ENCODE measurements at places on chromosomes 5 and 9. TPM values are rescaled to one million over a fixed set of nuclear protein-coding genes. Genes with fewer than 3 reads are reported as not detected.

Gene NDUFS4
- 59.3 TPM for total RNA-seq

Gene CD274
- total RNA-seq: 17.6 TPM

Gene OR1J2
- total RNA-seq: not detected

DNA sequence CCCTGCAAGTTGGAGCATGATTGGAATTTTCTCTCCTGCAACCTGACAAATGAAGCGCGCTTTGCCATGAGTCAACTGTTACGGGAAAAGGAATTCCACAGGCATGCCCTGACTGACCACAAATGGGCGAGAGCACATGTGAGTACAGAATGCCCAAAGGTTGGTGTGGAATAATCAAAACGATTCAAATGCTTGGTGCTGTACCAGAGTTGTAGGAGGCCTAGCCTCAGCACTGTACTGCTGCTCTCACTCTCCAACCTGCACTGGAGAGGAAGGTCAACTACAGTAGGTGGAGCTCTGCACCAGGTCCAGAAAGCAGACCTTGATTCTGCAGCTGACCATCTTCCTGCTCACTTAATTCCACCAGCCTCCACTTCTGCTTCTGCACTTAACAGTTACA lies 406.9 kb upstream of the ACTBL2 start:
- DNase-seq: no peak

GRCh38 chr9:89880721-89881120 lies 275.9 kb downstream of the GADD45G start:
- no peak for DNase-seq

GRCh38 chr5:135822286-135822685 lies 12.2 kb upstream of the SLC25A48 start:
- DNase-seq: no peak

- no peak for DNase-seq
These were observed 12.6 kb upstream of the FAM163B start for GRCh38 chr9:133621725-133622267.

GRCh38 chr5:21058289-21058688 lies 1070.3 kb upstream of the CDH18 start:
- no peak for DNase-seq

Measured in CD8-positive, alpha-beta memory T cell (primary cell).